ENCODE measurements at places on chromosomes 12 and 14.
A peak's percentile ranks its signal among the peaks of the same experiment; 100 is the strongest.

DNA sequence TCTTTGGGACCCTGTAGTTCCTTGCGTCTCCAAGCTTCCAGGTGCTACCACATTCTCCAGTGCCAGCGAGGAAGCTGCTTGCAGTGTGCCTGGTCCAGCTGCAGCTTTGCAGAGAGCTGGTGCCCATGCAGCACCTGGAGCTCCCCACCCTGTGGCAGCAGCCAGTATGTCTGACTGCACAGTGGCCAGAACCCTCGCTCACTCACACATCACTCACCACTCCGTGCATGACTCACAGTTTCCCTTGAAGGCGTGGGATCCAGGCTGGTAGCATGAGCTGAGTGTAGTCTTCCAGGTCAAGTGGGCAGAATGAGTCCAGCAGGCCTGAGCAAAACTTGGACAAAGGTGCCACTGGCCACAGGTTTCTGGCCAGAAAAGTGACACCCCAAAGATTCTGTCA, 33.6 kb downstream of the SDR9C7 start:
- DNase-seq = no peak

DNA sequence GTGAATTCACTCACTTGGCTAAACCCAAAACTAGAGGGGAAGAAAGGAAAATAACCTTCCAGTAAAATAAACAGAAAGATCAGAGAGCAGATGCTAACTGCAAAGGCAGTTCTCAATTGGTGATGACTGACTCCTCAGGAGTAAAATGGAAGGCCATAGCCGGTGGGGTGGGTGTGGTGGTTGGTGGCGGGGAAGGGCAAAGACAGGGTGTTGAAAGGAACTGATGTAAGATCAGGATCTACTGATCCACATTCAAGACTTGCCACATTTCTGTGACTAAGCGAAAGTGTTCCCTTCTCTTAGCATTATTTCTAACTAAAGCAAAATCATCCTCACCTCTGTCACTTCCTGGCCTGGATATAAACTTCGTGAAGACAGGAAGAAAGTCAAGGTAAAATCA, 26.3 kb upstream of the TC2N start:
- no peak for DNase-seq

GRCh38 chr12:52555577-52555976, 2.6 kb upstream of the KRT71 start:
- no peak for DNase-seq

DNA sequence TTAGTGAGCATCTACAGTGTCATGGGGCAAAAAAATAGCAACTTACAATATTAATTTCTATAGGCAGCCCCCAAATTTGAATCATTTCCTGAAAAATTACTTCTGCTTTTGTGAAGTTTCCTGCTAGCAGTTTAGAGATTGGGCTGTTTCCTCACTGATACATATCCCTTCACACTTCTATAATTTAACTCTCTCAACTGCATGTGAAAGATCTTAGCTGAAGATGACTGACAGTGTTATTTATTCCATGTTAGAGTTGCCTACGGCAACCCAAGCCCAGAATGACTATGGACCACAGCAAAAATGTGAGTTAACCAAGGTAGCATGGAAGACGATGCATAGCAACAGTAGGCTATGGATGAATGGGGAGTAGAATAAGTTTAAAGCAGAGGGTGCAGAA, at the start of gene KLRG1:
TSS of gene KLRG1 (plus strand) at position 134 of the 400 bp plus-strand sequence. CDS start at position 224, 90 bp downstream.
- no peak for DNase-seq

DNA sequence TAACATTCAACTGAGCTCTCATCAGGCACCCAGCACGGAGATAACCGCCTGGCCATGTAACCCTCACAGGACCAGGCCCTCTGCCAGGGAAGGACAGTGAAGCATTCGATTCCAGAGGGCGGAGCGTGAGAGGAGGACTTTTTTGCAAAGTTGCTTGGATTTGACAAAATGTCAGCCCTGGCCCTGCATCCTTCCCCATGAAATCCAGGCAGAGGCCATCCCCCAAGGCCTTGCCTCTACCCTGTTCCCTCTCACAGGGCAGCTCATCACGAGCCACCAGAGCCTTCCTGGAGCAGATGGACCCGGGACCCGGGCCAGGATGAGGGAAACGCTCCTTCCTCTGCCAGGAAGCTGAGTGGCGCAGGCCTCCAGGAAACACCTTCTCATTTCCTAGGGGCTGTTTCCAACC, 17.0 kb downstream of the CAMKK2 start:
- no peak for DNase-seq

DNA sequence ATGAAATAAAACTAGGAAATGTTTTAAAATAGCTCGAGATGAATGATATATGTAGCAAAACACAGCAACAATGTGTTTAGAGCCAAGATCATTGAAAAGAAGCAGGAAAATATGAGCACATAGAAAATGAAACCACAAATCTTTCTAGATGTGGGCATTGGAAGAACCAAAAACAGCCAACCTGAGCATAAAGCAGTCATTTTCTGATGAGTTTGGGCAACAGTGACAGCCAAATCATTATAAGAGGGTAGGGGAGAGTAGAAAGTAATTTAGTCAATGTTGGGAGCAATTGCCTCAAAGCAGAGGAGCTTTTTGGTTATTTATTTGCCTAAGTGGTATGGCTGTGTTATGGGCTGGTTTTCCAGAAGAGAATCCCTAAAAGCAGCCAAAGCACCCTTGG, 8.8 kb upstream of the BICDL1 start:
- DNase-seq = no peak

- no peak for DNase-seq
Observed at GRCh38 chr12:127781336-127781735, 485.6 kb upstream of the TMEM132C start.

GRCh38 chr14:55741240-55741639, 161.2 kb downstream of the KTN1 start:
- DNase-seq = no peak

GRCh38 chr12:55861396-55861795, 18.7 kb upstream of the MMP19 start:
- no peak for DNase-seq

GRCh38 chr12:116662612-116663144, 75.2 kb downstream of the SPRING1 start:
- DNase-seq = no peak

- DNase-seq = peak; percentile 4
Observed at GRCh38 chr12:112148031-112148513, 22.7 kb downstream of the TRAFD1 start.

DNA sequence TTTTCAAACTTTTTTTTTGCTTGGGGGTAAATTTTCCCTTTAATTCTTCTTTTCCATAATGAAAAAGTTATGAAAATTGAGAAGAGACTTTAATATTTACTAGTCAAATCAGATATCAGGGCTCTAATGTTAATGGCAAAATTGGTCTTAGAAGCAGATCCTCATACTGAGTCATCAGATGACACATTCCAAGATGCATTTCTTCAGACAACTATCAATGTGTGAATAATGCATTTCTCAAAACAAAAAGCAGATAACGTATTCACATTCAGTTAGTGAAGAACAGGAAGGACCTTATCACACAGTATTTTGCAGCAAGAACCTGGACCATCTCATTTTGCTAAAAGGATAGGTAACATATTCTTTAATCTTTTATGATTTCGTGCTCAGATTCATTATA, 130.7 kb downstream of the GPHN start:
- no peak for DNase-seq

GRCh38 chr14:32367516-32367915, 38.4 kb downstream of the AKAP6 start:
- no peak for DNase-seq

GRCh38 chr12:127711108-127711507, 555.9 kb upstream of the TMEM132C start:
- DNase-seq = no peak

- no peak for DNase-seq
Observed at GRCh38 chr12:12403264-12404248, 46.7 kb downstream of the BORCS5 start.

DNA sequence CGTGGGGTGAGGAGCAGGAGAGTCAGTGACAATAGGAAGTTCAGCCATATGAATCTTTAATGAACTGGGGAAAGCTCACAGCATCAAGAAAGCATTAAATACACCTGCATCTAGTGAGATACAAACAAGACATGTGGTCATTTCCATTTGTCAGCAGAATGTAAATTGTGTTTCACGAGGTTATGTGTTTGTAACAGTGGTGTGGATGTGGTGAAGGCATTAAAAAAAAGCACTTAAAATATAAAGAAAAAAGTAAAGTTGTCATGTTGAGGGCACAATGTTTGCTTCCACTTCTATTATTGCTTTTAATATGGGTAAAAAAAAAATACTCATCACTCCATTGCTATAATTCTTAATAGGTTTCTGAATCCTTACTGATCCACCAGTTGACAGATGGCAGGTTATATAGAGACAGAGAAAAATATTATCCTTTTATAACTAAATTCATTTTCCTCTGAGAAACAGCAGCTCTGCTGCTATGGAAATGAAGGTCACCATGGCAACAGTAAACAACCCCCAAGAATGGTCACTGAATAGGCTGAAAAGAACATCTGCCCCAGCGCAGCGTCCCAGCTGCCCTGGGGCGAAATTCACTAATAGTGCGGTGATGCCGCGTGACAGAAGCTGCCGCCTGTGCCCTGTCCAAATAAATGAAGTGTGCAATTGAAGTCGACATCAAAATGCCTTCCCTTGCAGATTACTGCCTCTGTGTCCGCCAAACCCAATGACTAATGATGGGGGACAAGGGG, 226.1 kb downstream of the FOXN3 start:
- no peak for DNase-seq

GRCh38 chr12:58811346-58811745, 109.0 kb downstream of the LRIG3 start:
- DNase-seq = no peak

GRCh38 chr12:109885616-109886015, 5.3 kb upstream of the GLTP start:
- no peak for DNase-seq

GRCh38 chr12:106309671-106310505, 7.4 kb downstream of the TCP11L2 start:
- no peak for DNase-seq

DNA sequence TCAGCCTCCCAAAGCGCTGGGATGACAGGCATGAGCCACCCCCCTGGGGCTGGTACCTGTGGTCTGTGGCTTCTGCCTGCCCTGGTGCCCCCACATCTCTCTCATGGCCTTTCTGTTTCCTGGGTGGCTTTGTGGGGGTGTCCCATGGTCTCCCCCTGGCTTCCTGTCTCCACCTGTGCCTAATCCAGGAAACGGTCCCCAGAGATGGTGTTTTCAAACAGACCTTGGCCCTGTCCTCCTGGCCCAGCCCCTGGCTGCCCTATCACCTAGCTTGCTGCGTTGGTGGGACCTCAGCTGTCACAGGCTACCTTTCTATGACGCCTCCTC, 18.1 kb downstream of the MEG3 start:
- DNase-seq = no peak

DNA sequence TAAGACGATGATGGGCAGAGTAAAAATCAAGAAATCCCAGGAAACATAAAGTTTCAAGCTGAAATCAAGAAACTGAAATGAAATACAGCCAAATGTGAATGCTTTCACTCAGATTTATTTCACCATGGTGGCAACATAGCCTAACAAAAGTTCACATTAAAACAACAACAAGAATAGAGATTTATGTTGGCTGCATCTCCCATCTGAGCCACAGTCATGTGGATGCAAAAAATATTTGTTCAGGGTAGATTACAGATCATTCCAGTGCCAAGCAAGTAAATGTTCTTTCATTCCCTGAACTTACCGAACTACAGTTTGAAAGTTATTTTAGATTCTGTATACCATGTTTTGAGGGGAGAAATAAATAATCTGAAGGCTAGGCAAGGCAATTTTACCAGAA, 159.9 kb upstream of the TMTC1 start:
- no peak for DNase-seq

GRCh38 chr12:68609998-68610369, 715 bp upstream of the RAP1B start:
- no peak for DNase-seq

- DNase-seq = no peak
Observed at GRCh38 chr14:103535891-103536565, 7.0 kb downstream of the TRMT61A start.

DNA sequence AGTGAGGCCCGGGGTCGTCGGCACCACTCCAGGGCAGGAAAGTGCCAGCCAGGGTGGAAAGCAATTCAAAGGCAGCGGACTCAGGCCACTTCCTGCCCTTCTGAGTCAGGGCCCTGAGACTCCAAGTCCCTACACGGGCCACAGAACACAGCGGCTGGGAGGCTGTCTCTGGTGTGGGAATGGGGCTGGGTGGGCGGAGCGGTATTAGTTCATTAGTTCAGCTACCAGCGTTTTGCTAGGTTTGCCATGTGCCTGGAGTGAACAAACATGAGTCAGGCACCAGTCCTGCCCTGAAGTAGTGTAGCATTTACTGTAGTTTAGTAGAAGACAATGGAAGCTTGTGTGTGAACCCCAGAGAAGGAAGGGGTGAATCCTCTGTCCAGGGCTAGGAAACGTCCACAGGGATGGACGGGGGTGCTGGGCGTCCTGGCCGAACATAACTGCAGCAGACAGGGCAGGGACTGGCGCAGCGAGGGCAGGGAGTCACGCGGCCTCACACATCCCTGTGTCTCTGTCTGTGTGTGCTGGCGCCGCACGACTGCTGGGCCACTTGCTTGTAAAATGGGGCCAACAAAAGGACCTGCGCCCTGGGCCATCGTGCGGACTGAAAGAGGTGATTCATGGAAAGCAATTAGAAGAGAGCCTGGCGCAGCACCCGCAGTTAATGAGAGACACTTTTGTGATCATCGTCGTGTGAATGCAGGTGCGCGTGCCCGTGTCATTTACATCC, 186.4 kb upstream of the PRMT8 start:
- DNase-seq = no peak

GRCh38 chr12:2294651-2295475, 242.1 kb downstream of the CACNA1C start:
- DNase-seq = no peak

Data from GM13976 (cell line).